ENCODE measurements at places on chromosomes 11 and 22.

DNA sequence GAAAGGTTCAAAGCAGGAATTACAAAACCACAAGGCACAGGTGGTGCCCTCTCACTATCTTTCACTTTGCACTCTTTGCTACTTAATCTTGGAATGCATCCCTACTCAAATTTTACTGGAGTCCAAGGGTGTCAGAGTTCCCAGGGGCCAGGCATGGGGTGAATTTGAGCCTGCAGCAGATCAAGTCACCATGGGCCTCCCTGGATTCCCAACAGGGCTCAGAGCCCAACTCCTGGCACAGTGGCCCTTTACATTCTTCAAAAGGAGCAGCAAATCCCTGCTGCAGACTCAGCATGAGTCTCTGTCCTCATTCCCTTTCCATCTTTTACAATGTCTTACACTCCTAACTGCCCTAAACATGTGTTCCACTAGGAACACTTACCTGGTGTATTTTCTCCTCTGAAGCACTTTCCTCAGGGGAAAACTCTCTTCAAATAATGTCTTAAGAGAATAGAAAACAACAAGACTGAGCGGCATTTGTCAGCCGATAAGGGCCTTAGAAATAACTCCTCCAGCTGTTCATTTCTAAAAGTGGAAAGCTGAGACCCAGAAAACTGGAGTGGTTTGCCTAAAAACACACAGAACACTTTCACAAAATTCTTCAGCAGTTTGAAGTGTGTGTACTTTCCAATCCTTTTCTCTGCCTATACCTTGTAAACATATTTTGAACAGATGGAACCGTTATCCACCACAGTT, 596.0 kb downstream of the INSC start:
- DNase-seq, result no peak

GRCh38 chr11:123233280-123233974, 38.4 kb upstream of the CLMP start:
- DNase-seq, result peak; percentile 58

DNA sequence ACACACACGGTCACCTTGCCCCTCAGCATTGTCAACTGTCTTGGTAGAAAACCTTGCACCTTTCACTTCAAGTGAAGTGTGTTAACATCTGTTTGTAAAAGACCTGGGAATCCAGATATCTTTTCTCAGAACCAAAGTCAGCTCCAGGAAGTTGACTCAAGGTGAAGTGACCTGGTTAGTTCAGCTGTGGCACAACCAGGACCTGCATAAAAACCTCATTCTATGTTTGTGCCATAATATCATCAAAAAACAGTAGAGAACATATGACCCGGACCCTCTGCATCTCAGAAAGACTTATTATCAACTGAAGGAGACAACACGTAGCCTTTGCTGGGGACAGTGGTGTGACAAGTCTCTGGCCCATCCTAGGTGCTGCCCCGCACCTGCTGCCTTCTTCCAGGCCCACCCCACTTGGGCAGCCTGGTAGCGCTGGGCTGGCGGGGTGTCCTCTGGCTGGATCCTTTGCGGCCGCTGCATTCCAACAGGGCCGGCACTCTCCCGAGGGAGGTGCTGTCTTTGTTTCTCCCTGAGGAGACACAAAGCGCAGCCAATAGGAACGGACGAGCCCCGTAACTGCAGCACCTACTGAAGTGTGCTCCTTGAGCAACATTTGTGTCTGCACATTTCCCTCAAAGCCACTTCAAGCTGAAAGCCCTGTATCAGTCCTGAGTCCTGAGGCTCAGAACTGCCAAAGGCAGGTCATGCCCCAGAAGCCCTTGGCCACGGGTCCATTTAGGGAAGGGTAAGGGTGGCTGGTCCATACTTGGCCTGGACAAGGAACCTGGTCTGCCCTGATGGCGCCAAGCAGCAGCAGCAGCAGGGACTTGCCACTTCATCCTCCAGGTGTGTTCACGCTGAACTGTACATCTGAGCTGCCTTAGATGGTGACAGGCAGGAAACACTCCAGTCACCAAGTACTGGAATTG, 25.2 kb downstream of the LRRC74B start:
- no peak for DNase-seq

- DNase-seq, result no peak
Observed at GRCh38 chr11:119307219-119307618, 9.7 kb downstream of the MCAM start.

- peak; percentile 98 for DNase-seq
Observed at GRCh38 chr22:46267431-46268279, at the start of gene TTC38. Gene TTC38 (plus strand): TSS chr22:46268008. CDS start chr22:46268040, 32 bp downstream.

- DNase-seq, result no peak
Observed at GRCh38 chr22:48277868-48278581, 1515.6 kb downstream of the TBC1D22A start.

DNA sequence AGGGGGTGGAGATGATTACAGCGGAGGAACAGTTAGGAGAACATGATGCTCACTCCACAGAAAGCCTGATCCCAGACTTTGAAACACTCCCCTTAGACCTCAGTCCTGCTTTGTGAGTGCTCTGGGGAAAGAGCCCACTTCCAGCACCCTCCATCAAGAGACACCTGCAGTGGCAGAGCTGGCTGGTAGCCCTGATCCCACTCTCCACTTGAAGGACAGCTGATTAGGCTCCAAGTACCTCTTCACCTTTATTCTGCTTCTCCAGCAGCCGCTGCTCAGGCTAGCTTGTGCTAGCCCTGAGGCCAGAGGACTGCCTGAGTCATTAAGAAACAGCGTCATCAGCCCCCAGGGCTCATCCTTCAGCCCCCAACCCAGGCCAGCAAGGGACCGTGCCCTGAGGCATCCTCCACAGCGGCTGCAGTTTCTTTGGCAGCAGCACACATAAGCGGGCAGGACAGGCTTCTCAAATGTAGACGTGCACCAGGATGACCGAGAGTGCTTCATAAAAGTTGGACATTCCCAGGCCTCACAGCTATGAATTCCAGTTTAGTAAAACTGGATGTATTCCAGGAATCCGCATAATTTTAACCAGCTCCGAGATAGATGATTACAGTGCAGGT, 146.0 kb upstream of the TBCEL start:
- no peak for DNase-seq

DNA sequence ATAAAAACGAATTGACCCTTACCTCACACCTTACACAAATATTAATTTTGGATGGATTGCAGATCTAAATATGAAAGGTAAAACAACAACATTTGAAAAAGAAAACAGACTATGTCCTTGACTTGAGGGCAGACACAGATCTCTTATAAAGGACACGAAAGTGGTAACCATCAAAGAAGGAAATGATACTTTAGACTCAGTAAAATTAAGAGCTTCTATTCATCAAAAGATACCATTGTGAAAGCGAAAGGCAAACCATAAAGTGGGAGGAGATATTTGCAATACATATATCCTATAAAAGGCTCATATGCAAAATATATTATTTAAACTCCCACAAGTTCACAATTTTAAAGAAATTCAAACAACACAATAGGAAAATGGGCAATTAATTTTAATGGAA, 5.0 kb downstream of the HEPACAM start:
- peak; percentile 41 for DNase-seq

- no peak for DNase-seq
Observed at GRCh38 chr11:69196783-69197169, 41.0 kb downstream of the SMIM38 start.

- DNase-seq, result no peak
Observed at GRCh38 chr11:119504371-119504770, 81.4 kb upstream of the THY1 start.

Measured in GM20000 (cell line).